ENCODE measurements at places on chromosomes 13 and 19.

GRCh38 chr19:7515645-7516151, at the start of gene ZNF358:
TSS of gene ZNF358 (plus strand) at chr19:7516103. CDS start at chr19:7519243, 3,140 bp downstream.
- peak; percentile 16 for DNase-seq

GRCh38 chr13:95301968-95302393, 730 bp upstream of the ABCC4 start:
- no peak for DNase-seq

GRCh38 chr13:108902405-108903155, 273.2 kb downstream of the MYO16 start:
- DNase-seq = no peak

GRCh38 chr13:73958657-73959397, 175.4 kb downstream of the KLF12 start:
- DNase-seq = no peak

DNA sequence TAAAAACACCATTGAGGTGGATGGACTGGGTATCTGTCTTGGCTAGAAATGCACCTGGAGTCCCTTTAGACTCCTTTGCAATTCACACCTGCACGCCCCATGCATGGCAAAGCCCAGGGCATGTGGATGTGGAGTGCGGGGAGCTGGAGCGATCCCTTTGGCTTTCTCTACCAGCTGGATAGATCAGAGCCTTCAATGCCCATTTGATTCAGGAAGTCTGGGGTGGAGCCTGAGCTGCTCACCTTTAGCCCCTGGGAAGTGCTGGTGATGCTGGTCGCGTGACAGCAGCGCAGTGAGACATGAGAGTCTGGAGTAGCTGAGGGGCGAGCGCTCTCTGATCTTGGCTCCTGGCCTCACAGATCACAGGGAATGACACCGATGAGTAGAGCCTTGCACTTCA, 4.8 kb upstream of the ZNF536 start:
- no peak for DNase-seq

DNA sequence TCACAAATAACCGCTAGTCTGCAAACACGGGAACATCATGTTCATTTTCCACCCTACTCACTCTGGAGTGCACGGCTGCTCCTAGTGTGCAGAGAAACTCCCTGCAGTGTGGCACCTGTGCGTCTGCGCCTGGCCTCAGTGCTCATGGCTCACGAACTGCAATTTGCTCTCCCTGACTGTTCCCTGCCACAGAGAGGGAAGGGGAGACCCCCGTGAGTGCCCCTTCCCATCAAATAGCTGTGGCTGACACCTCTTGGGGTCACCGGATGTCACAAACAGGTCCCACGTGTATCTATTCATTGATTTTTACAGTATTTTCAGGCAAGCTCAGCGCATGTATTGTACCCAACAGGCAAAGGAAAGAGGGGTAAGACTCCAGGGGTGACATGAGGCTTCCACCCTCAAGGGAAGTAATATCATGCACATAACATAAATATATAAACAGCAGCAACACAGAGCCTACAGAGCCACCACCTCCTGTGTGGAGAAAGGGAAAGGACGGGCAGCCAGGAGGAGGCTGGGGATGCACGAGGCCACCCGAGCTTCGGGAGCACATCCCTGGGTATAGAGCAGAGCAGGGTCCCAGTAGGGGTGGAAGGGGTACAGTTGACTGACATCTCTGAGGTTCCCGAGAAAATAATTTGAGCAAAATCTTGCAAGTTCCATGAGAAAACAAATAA, 140.3 kb upstream of the SOX1 start:
- no peak for DNase-seq

- DNase-seq = no peak
Observed at GRCh38 chr13:97432232-97432916, 1.6 kb upstream of the RAP2A start.

DNA sequence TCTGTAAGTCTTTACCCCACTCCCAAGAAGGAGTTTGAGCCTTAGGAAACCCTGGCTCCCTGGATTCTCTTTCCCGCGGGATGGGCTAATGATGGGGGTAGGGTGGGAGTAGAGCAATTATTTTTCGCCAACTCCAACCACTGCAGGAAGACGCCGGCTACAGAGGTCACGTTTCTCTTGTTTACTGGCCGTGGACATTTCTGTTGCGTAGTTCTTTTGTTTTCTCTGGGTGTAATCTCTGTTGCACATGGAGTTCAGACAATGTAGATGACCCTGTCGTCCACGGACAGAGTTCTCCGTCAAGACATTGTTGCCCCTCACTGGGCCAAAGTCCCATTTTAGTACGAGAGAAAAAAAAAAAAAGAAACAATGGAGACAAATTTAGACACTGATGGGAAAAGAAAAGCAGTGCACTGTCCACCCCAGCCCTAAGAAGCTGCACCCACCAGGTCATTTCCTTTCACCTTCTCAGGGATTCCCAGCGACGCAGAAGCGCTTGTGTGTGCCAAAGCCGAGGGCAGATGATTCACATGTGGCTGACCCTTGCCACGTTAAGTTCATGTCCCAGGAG, 133.9 kb upstream of the ARGLU1 start:
- DNase-seq = no peak

DNA sequence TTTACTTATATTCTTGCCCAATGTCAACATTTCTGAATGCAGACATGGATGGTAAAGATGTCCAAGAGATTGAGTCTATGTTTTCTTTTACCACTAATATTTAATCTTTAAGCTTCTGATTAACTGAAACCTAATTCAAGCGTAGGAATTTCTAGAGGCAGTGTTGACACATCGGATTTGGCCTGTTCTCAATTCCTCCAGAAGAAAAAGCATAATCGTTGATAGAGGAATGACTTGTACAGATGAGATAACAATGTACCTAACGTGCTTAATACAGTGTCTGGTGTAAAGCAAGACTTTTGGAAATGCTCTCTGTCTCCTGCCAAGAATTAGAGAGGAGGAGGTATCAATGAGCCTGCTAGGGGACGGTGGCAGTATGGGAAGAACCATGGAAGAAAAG, 35.2 kb downstream of the SLC15A1 start:
- DNase-seq = no peak

DNA sequence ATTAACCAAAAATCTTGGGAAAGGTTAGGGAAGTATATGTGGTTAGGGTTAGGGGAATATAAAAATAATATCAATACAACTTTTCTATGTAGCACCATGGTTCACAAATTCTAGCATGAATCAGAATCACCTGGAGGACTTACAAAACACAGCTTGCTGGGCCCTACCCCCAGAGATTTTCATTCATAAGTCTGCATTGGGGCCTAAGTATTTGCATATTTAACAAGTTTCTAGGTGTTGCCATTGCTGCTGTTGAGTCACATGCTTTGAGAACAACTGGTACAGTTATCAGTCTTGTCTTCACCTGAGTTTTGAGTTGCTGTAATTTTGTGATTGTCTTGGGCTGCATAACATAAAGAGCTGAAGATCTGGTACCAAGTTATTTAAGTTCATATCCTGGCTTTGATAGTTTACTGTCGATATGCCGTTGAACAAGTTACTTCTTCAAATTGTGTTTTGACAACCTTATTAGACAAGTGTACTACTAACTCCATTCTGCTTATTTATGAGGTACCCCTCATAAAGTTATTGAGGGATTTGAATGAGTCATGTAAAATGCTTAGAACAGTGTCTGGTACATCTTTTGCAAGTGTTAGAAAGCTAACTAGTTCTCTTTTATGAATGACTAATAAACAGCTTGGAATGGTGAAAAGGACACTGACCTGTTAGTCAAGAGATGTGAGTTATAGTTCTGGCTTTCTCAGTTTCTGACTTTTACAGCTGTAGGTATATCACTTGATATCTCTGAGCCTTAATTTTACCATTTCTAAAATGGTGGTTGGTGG, 132.9 kb downstream of the PAN3 start:
- DNase-seq = no peak

GRCh38 chr13:67557642-67558241, 327.6 kb upstream of the PCDH9 start:
- DNase-seq = no peak

DNA sequence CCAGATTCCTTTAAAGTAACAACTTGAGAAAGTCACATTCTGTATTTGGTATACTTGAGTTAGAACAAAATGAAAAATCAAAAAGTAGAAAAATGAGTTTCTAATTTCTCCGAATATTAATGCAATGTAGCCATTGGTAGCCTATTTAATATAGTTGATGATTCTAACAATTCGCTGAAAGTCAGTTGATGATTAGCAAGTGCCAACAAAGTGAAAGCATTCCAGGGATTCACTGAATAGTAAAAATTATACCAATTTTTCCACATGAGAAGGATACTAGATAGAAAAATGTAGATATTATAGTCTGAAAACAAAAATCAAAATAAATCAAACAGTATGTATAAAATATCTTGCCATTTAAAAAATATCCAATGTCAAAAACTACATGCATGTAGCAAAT, 117.2 kb downstream of the FREM2 start:
- no peak for DNase-seq

- DNase-seq = no peak
Observed at GRCh38 chr19:11187441-11187840, 9.9 kb downstream of the KANK2 start.

DNA sequence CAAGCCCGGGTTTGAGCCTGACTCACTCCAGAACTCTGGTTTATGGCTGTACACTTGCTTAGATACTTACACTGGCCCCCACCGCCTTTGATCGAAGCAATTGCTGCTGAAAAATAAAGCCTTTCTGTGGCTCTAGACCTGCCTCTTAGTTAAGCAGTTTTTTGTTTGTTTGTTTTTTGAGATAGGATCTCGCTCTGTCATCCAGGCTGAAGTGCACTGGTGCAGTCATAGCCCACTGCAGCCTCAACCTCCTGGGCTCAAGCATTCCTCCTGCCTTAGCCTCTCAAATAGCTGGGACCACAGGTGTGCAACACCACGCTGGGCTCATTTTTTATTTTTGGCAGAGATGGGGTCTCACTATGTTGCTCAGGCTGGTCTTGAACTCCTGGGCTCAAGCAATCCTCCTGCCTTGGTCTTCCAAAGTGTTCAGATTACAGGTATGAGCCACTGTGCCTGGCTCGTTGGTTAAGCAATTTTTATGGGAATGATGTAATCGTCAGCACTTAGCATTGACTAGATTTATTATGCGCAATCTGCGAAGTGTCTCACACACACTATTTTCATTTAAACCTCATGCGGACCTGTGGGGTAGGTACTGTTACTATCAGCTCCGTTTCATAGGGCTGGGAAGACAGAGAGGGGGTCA, 22.2 kb downstream of the PPP2R1A start:
- no peak for DNase-seq

DNA sequence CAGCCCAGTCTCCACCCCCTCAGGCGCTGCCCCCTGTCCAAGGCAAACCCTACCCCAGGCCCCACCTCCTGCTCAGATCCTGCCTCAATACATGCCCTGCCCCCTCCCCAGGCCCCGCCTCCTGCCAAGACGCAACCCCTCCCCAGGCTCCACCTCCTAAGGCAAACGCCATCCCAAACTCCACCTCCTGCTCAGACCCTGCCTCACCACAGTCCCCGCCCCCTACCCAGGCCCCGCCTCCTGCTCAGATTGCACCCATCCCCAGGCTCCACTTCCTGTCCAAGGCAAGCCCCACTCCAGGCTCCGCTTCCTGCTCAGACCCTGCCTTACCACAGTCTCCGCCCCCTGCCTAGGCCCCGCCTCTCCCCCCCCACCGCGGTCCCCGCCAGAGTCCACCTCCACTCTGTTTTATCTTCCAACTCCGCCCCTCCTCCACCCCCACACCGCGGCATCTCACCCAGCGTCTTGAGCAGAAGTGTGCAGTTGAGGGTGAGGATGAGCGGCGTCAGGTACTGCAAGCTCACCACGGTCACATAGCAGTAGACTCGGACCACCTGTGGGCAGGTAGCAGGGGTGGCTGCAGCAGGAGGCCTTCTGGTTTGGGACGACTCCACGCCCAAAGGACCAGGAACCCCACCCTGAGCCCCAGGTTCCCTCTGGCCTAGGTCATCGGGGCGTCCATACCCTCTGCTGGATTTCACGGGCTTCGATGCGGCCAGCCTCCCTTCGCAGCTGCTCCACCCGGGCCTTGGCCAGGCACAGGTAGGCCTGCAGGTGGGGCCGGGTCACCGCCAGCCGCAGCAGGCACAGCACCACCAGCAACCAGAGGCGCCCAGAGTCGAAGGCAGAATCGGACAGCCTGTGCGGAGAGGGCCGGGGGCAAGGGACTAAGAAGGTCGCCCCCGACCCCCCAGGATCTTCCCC, 17.7 kb downstream of the TMEM161A start:
- no peak for DNase-seq

DNA sequence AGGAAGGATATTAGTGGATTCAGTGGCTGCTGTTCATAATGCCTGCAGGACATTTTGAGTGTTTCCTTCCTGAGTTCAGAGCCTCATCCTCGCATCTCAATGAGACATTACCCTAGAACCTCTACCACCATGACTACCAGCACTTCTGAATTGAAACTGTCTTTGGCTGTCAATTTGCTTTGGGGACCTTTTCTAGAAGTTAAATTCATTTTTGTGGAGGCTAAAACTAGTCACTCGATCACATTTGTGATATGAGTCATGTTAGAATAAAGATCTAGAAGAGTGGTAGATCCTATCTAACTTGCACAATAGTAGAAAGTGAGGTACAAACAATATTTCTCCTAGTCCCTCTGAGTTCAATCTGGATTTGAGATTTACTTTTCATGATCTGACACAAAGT, 124.9 kb downstream of the KCNRG start:
- DNase-seq = no peak

GRCh38 chr19:46608178-46608577, 7.0 kb downstream of the CALM3 start:
- no peak for DNase-seq

DNA sequence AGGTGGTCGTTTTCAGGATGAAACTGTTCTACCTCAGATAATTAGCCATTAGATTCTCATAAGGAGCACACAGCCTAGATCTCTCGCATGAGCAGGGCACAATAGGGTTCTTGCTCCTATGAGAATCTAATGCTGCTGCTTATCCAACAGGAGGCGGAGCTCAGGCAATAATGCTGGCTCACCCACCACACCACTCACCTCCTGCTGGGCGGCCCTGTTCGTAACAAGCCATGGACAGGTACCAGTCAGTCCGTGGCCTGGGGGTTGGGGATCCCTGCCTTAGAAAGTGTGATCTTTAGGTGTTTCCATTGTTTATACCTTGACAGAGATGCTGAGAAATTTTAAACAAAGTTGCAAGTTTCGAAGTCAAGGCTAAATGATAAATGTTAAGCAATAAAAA, 344.6 kb upstream of the HTR2A start:
- DNase-seq = no peak

GRCh38 chr13:79451500-79451962, 29.4 kb upstream of the NDFIP2 start:
- DNase-seq = peak; percentile 93

DNA sequence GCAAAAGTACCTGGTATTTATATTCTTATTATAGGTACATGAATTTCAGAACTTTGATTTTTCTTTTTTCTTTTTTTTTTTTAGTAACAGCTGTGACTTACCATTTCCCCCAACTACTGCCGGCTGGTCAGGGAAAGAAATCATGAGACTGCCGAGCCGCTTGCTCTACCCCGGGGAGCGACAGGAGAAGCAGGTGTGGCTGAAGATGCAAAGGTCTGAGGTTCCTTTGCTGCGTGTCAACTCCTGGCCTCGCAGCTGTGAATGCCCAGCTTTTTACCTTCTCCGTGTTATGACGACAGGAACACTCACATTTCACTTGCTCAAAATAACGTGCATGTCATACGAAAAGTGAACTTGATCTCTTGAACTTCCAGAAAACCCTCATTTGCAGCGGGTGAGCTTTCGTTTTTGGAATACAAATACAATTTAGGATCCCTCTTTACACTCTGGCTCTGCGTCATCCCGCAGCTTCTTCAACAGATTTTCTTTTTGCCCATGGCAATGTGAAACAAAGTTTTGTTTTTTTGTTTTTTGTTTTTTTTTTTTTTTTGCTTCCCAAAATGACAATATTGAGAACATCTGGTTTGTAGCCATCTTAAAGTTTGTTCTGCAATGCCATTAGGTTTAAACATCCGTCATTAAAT, 117.9 kb downstream of the EFNB2 start:
- DNase-seq = no peak

GRCh38 chr19:49681830-49682229, 4.8 kb downstream of the PRMT1 start:
- DNase-seq = no peak

Data from CD4-positive, alpha-beta T cell treated with Interleukin-15 for 4 hours (primary cell).